ENCODE measurements at places on chromosomes 12 and 14.

GRCh38 chr14:24456980-24457379 lies 14.4 kb upstream of the SDR39U1 start:
- DNase-seq = no peak

- DNase-seq = no peak
Observed at GRCh38 chr14:69573205-69573830, 1.4 kb downstream of the CCDC177 start.

DNA sequence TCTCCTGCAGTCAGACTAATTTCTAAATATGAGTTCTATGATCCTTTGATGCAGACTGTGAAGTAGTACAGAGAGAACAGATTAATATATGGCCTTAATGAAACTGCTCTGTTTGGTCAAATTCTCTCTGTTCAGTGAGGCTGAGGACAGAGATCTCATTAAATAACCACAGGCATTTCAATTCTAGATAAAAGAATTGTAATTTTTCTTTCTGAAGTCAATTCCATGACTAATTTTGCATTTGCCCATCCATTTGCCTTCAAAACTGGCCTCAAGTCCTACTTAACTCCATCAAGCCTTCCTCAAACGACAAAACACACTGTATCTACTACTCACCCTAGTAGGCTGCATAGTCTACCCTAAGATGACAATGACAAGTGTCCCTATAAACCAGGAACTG lies 67.1 kb downstream of the DUSP16 start:
- DNase-seq = no peak

DNA sequence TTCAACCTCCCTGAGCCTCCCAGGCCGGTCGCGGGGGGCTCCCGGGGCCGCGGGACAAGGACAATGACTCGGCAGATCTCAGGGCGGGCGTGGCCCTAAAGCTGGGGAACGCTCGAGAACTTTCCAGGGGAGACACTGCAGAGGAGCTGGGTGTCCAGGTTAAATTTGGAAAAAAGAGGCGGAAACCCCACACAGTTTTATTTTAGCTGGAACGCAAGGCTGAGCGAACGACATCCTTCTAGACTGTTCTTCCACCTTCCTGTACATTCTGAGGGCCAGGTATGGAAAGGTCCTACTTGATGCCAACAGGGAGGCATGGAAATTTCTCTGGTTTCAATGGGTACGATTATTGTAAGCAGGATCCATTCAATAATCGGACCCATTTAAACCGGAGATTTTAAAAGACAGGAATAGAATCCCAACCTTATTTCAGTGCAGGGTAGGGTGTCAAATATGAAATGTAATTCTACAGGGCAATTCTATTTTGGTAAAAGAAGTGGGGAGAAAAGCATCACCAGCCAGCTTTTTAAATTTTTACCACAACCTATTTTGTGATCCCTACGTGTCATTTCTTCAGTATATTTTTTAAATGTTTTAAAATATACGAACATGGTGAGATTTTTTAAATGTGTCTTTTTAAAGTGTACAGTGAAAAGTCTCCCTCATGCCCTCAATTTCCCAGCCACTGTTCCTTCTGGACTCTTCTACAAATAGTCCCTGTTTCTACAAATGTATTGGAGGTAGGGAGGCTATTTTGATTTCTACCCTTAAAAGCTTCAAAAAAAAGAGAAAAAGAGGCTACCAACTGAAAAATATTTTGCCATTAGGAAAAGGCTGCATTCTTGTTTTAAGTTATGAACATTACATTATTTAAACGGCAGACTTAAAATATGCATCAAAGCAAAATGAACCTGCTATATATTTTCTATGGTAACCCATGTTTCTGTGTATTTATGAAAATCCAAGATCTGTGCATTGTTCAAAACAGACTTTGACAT lies 1.1 kb upstream of the UBC start:
- no peak for DNase-seq

GRCh38 chr12:66279123-66279712 lies 23.1 kb upstream of the HELB start:
- no peak for DNase-seq

- DNase-seq = no peak
Observed at GRCh38 chr14:54353266-54353665, 43.5 kb upstream of the CDKN3 start.

- DNase-seq = no peak
Observed at GRCh38 chr12:124401704-124402221, 106.9 kb downstream of the RFLNA start.

DNA sequence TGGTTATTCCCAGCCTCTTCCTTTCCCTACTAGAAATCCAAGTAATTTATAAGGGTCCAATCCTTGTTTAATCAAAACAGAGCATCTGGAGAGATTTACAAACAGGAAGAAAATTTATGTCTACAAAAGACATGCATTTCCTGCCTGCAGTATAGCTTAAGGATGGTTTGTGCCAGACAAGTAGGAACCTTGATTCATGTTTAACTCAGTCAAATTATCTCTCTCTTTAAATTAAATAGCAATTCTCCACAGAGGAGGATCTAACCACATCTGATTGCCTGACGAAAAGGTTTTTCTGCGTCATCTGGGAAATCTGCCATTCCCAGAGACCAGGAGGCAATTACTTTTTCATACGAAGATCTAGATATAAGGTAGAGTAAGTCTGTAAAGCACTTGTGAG lies 105.2 kb downstream of the ZFC3H1 start:
- DNase-seq = no peak

All from COR-L47 (cell line).